ENCODE measurements at places on chromosomes 3 and 15.

GRCh38 chr15:26929588-26929987 lies 41.4 kb upstream of the GABRG3 start:
- DNase-seq = no peak

- no peak for DNase-seq
Observed at GRCh38 chr3:22306454-22306853, 555.4 kb upstream of the ZNF385D start.

GRCh38 chr3:197376020-197376419 lies 77.6 kb upstream of the DLG1 start:
- no peak for DNase-seq

DNA sequence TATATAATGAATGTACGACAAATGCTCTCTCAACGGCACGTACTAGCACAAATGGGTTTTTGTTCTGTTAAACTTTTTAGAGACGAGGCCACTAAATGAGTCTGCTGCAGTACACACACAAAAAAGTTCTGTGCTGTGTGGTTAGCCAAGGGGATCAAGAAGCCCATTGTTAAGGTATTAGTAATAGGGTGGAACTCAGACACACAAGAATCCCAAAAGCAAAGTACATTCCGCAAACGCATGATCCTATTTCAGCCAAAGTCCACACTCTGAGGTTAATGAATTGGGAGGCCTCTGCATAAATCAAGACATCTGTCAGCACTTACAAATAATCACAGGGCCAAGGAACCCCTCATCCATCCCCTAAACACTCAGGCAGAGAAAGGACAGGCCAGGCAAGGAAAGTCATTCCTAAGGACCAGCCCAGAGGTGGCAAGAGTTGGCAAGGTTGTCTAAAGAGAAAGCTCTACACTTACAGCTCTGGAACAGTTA lies 12.1 kb downstream of the OSBPL10 start:
- no peak for DNase-seq

- no peak for DNase-seq
Observed at GRCh38 chr15:69608661-69609060, 156.0 kb downstream of the RPLP1 start.

- DNase-seq = no peak
Observed at GRCh38 chr15:57323806-57324589, 52.3 kb upstream of the CGNL1 start.

GRCh38 chr15:101807345-101807945 lies 4.1 kb downstream of the OR4F6 start:
- no peak for DNase-seq

DNA sequence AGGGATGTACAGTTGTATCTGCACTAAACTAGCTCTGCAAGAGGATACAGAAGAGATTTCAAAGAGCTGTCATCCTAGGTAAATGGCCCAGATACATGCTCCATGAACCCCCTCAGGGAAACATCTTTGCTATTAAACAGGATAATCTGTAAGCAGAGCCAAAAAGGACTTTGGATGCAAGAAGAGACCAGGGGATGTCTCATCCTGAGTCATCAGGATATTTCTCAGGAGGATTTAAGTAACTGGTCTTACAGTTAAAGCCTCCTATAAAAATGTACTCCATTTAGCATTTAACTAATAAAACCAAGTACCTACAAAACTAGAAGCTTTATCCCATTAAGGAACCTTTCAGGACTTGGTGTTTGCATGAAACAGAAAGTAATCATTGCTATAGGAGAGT lies 48.2 kb upstream of the PHLDB2 start:
- no peak for DNase-seq

DNA sequence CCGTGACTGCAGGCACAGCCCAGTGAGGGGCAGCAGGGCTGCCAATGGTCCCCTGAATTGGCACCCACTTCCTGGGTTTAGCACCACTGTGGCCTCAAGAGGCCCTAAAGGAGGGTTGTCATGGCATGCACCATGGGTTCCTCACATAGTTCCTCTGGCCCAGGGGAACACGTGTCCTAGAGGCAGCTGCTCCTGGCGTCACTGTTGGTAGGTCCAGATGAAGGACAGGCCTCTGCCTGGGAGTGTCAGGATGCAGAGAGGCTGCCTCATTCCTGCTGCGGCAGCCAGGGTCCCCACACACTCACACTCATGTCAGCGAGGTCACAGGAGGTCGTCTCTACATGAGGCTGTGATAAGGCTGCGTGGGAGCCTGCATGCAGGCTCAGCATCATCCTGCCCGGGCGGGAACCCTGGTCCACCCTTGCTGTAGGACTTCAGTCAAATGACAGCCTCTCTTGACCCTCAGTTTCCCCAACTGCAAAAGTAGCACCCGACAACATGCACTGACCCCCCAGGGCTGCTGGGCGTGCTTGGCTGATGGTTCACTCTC lies 26.1 kb upstream of the SFMBT1 start:
- DNase-seq = no peak

- DNase-seq = no peak
Observed at GRCh38 chr15:23038726-23039142, 635 bp downstream of the TUBGCP5 start.

DNA sequence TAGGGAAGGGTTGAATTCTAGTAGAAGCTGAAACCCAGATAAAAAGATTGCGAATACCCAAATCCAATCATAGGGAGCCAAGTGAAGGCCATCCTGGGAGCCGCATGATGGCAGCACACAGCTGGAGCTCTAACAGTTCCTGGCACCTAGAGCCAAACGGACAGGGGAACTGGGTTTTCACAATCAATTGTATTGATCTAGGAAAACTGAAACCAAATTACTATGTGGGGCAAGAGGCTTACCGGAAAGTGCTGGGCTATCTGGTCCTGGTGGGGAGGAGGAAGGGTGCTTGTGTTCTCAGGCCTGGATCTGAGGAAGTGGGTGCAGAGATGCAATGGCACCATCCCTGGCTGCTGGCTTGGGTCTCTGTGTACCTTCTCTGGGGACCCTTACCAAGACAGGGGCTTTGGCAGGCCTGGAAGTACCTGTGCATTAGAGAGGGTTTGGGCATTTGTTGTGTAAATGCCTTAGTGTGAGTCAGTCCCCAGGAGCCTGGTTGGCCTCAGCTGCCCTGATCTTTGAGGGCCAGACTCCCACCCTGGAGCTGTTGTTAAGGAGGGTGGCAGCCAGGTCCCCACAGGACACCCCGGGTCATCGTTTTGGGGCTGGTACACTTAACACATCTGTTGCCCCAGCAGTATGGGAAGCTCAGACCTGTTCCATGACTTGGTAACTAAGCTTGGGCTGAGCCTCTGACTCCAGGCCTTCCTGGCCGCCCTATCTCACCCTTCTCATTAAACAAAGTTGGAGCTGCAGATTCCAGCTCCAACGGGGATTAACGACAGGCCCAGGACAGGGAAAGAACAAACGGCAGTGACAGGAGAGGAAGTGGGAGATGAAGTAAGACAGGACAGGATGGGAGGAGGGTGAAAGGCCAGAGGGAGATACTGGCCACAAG lies 8.9 kb upstream of the FURIN start:
- no peak for DNase-seq

- DNase-seq = peak; percentile 10
Observed at GRCh38 chr3:120093119-120093910, 932 bp downstream of the GSK3B start.

- DNase-seq = no peak
Observed at GRCh38 chr3:28150465-28151206, 90.8 kb upstream of the CMC1 start.

- DNase-seq = no peak
Observed at GRCh38 chr3:128252083-128252482, 98.8 kb downstream of the EEFSEC start.

GRCh38 chr15:77532067-77532710 lies 100.5 kb downstream of the LINGO1 start:
- DNase-seq = no peak

GRCh38 chr15:37572401-37572800 lies 362.0 kb upstream of the TMCO5A start:
- DNase-seq = no peak

- no peak for DNase-seq
Observed at GRCh38 chr15:58201516-58201915, 63.3 kb downstream of the AQP9 start.

- no peak for DNase-seq
Observed at GRCh38 chr3:52402101-52402521, 42.8 kb downstream of the SEMA3G start.

- DNase-seq = no peak
Observed at GRCh38 chr15:91385311-91385710, 285.3 kb downstream of the SV2B start.

GRCh38 chr3:29284497-29284896 lies 3.6 kb downstream of the RBMS3 start:
- DNase-seq = no peak

GRCh38 chr3:89867286-89867685 lies 759.9 kb downstream of the EPHA3 start:
- no peak for DNase-seq

DNA sequence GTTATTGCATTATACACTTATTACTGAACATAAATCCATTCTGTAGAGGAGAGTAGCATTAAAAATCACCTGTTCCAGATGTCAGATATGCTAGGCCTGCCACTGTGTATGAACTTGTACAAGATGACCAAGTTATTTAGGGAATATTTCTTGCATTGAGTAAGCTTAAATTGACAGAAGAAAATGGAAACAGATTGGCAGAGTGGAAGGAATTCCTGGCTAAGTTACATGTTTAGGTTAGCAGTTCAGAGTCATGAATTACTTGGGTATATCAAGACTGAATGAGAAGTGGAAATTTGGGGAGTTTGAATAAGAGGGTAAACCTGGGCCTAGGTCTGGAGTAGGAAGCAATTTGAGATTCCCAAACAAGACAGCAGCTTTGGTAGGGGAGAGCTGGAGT lies 44.6 kb downstream of the ARHGAP31 start:
- no peak for DNase-seq

DNA sequence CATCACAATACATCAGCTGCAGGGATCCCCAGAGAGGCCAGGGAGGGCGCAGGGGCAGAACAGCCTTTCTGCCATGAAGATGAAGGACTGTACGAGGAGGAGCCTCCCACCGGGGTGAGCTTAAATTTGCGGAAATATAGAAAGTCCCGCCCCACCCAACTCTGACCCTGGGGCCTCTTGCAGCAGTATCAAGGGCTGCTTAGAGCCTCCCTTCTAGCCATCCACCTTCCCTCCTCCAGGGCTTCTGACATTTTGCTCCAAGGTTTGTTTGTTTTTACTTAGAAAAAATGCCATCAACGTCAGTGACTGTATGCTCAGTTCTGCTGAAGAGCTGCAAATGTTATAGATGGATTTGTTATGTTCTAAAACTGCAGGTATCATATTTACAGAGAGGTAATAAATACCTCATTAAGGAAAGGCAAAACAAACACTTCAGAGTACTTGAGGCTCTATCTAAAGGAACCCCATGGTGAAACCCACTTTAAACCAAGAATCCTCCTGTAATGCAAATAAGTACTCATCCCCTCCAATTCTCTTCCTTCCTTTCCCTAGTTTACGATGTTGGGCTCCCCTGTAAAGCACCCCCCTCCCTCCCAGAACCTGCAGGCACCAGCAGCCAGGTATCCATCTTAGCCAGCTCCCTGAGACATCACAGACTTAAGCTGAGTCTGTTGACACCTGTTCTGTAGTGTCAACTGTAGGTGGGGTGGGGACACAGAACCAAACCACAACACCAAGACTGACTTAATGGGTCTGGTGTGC lies 30.5 kb downstream of the RFTN1 start:
- no peak for DNase-seq

DNA sequence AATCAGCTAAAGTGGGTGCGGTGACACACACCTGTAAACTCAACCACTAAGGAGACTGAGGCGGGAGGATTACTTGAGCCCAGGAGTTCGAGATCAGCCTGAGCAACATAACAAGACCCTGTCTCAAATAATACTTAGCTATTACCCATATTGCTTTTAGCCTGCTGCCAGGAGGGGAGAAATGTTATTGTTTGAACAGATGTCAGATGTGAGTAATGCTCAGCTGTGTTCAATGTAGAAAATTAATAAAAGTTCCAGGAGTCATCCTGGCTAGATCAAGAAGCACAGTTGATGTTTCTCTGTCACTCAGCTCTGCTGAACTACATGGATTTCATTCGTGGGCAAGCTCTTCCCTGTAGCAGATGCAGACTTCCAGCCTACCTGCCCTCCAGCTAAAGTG lies 22.2 kb downstream of the LSM3 start:
- no peak for DNase-seq

DNA sequence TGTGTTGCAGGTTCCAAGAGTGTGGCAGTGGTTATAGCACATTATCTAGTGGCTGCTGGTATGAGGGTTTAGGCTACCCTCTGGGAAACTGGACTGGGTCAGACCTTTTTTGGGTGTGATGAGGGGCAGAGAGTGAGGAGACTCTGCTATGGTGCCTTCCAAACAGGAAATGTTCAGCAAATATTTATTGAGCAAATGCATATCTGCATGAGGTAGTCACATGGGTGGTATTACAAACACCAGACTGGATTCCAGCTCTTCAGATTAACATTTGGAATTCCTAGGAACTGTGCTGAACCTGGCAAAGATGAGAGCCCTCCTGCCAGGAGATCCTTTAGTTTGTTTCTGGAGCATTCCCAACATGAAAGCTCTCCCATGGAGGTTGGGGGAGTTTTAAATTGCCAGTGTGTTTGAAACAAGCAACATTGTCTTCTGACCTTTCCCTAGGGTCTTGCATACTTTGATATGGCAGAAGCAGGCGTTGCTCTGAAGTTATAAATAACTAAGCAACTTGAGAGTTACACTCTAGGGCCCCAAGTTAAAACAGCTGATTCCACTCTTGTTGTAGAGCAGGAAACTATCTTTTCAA lies 341.2 kb upstream of the C2CD4B start:
- no peak for DNase-seq

- no peak for DNase-seq
Observed at GRCh38 chr3:143277531-143277930, 158.0 kb downstream of the CHST2 start.

- DNase-seq = no peak
Observed at GRCh38 chr3:115624901-115625300, 1.6 kb downstream of the GAP43 start.

DNA sequence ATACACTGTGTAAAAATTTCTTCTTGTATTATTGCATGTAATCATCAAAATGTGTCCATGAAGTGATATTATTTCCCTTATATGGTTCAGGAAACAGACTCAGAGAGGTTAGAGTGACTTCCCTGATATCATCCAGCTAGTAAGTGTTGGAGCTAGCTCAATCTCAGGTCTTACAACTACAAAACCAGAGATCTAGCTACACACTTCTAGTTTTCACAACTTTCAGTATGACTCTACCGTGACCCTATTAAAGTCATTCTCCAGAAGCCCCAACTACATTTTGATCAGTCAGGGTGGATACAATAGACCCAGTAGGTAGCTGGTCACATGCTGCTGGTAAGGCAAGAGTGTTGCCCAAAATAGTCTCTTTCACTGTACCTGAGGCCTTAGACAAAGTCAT lies 165.3 kb downstream of the GOLIM4 start:
- DNase-seq = no peak
